ENCODE measurements at places on chromosomes 2 and 18. TPM values are rescaled to one million over a fixed set of nuclear protein-coding genes. Genes with fewer than 3 reads are reported as not detected.

UBXN2A gene
- 13.9 TPM for total RNA-seq

RNF144A gene
- 12.0 TPM for total RNA-seq

DNAH7 gene
- 1.4 TPM for total RNA-seq

NIFK gene
- 41.6 TPM for total RNA-seq

IFIH1 gene
- total RNA-seq: 5.7 TPM

LRRC30 gene
- not detected for total RNA-seq

KIAA1328 gene
- 9.5 TPM for total RNA-seq

TANK gene
- 57.5 TPM for total RNA-seq

DCDC2C gene
- total RNA-seq: not detected

RASGRP3 gene
- total RNA-seq: 0.62 TPM

OTOF gene
- 0.66 TPM for total RNA-seq

ADCYAP1 gene
- not detected for total RNA-seq

FOXD4L1 gene
- total RNA-seq: 0.12 TPM
